ENCODE measurements at places on chromosomes 11 and 22. TPM values are rescaled to one million over a fixed set of nuclear protein-coding genes. Genes with fewer than 3 reads are reported as not detected.

The SCGB1D4 gene
- total RNA-seq = not detected

The ENTHD1 gene
- not detected for total RNA-seq

The NKAPD1 gene
- 15.0 TPM for total RNA-seq

The LRRN4CL gene
- total RNA-seq = 14.8 TPM

The APOL4 gene
- total RNA-seq = 9.5 TPM
